ENCODE measurements at places on chromosomes 11 and 22.

DNA sequence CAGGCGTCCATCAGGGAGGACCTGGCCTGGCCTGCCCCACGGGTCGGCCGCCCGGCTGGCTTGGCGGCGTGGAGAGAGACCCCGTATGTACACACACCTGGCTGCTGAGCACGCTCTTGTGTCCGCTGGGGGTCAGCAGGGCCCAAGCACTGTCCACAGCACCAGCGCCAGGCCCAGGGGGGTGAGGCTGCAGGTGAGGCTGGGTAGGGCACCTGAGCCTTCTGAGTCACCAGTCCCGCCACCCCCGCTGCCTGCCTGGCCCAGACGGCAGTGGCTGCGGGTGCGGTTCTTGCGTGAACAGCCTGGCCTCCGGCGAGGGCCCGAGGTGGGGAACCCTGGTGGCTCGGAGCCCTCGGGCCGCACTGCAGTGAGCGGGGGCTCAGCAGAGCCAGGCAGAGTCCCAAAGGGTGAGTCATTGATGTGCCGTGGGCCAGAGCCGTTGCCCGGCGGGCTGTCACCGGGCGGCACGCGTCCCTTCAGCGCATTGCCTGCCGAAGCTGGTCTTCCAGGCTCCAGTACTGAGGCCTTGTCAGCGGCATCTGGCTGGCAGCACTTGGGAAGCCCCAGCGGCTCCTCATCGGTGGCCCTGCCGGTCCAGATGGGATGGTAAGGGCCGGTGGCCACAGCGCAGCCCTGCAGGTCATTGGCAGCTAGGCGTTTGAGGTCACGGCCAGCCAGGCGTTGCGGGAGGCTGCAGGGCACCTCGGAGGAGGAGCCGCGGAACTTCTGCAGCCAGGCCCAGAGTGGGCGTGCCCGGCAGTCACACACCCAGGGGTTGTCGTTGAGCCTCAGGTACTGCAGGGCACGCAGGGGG is 26.3 kb downstream of the RTN4R start:
- no peak for DNase-seq

- DNase-seq = no peak
These were observed 1.5 kb downstream of the A4GALT start for GRCh38 chr22:42719133-42719532.

DNA sequence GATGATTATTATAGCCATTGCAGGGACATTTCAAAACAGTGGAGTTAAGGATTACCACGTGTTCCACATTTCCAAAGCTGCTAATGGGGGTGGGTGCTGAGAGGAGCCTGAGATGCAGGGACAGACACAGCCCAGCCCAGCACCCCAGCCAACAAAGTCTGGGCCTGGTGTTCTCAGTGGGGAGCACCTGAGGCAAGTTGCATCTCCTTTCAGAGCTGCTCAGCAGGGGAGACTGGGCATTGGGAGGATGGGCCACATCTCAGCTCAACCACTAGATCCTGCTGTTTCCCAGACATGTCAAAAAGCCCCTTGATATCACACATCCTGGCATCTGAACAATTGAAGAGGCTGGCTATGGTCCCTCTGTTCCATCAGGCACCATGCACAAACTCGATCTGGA is 458.0 kb upstream of the KIRREL3 start:
- DNase-seq = no peak

DNA sequence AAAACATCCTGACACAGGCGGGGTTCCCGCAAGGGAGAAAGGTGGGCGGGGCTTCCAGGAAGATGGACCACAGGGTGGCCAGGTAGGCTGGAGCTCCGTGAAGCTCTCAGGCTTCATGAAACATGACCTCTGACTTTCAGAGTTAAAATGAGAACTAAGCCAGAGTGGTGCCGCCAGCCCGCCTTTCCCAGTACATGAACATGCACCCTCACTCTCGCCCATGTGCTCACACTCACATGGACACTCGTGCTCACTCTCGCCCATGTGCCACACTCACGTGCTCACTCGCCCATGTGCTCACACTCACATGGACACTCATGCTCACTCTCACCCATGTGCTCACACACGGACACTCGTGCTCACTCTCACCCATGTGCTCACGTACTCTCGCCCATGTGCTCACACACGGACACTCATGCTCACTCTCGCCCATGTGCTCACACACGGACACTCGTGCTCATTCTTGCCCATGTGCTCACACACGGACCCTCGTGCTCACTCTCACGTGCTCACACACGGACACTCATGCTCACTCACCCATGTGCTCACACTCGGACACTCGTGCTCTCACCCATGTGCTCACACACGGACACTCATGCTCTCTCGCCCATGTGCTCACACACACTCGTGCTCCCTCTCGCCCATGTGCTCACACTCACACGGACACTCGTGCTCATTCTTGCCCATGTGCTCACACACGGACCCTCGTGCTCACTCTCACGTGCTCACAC is 10.0 kb downstream of the RNH1 start:
- DNase-seq = no peak

- no peak for DNase-seq
These were observed 692.1 kb downstream of the NTM start for GRCh38 chr11:132062541-132062940.

DNA sequence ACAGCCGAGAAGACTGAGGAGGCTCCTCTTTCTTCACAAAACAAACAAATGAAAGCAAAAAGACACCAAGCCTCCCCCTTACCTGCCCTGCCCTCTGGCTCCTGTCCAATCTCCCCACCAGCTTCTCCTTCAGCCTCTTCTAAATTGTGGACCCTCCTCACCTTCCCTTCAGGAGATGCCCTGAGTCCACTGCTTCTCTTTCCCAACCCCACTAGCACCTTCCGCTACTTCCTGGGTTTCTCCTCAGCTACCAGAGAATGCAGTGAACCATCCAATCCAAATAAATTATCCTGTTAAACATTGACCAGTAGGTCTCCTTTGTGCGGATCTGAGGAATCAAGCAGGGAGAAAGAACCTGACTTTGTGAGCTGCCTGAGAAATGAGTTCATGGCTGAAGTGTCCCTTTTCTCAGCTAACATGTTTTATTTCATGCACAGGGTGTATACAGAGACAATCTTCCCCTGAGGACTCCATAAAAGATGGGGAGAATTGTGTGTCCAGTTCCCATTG is 63.2 kb upstream of the VPREB1 start:
- DNase-seq = no peak

DNA sequence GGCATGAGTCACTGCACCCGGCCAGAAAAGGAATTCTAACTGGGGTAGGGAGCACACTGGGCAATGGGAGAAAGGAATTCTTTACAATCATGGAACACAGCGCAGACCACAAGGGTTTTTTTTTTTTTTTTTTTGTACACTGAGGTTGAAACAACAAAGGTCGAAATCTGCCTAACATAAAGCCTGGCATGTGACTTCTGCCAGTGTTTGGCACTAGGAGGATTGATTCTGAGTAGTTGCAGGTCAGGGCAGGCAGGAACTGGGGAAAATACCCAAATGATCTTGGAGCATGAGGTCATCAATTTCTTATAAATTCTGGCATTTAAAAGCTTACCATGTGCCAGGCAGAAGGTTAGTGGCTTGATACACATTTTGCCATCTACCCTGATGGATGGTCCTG is 202.0 kb upstream of the SNX19 start:
- no peak for DNase-seq

- no peak for DNase-seq
These were observed 7.5 kb upstream of the FOLR2 start for GRCh38 chr11:72209101-72209500.

DNA sequence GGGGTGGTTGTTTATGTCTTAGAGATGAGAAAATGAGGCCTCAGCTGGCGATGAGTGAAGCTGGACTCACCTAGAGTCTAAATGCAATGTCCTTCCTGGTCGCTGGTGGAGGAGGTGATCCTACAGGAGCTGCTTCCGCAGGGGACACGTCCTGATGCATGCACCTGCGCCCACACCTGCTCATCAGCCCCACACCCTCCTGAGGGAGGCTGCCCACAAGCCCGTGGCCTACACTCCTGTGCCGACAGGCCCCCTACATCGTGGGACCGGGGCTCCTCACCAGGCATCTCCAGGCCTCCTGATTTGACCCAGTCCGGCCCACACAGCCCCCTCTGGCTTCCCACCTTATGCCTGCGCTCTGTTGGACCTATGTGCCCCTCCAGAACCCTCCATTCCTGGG is 857.2 kb downstream of the TBC1D22A start:
- DNase-seq = no peak

DNA sequence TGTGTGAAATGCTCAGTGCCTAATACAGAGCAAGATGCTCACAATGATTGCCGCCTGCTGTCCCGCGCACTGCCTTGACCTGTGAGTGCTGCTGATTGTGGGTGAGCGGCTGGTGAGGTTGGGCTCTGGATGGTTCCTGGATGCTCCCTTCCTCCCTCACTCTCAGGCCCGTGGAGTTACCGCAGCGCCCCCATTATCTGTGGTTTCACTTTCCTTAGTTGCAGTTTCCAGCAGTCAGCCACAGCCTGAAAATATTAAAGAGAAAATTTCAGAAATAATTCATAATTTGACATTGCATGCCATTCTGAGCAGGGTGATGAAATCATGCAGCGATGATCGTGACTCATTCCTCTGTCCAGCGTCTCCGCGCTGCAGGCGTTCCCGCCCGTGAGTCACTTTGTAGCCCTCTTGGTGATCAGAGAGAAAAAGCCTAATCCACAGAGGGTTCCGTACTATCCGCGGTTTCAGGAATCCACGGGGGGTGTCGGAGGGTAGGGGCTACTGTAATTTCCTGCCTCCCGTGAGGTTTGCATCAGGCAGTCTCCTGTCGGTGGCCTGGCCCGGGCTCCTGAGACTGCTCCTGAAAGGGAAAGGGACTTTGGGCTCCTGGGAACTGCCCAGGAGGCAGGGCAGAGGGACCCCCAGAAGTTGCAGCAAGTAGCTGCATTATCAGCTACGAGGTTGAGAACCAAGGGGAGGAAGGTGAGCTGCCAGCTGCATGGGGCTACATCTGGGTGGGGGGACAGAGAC is 10.6 kb downstream of the RPL3 start:
- no peak for DNase-seq

DNA sequence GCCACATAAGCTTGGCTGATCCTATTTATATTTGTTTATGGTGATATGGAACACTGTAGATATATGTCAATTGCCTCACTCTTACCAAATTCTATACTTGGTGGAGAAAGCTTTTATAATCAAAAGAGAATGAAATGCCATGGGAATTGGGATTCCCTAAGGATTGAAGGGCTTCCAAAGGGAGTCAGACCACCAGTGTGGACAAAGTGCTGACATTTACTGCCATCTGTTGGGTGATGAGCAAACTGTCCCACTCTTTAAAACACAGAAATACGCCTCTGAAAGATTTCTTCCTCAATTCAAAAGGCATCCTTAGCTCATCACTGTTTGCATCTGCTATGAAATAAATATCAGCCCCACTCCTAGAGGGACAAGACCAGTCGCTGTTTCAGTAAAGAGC is 7.1 kb downstream of the SLC1A2 start:
- DNase-seq = no peak

All from esophagus squamous epithelium (tissue), 5 donors.